ENCODE measurements at places on chromosomes 4 and X.

GRCh38 chr4:32117693-32118092 lies 1397.5 kb downstream of the PCDH7 start:
- no peak for DNase-seq

DNA sequence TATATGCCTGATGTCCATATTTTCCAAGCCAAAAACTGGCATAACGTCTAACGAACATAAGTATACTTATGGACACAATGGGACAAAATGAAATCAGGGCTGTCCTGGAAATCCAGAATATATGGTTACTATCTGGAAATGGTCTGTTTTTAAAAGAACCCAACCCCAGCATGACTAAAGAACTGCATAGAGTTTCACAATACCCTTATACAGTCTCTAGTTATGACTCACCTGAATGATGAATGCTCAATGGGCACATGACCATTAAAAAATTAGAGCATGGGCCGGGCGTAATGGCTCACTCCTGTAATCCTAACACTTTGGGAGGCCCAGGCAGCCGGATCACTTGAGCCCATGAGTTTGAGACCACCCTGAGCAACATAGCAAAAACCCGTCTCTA lies 31.8 kb downstream of the AMMECR1 start:
- peak; percentile 52 for DNase-seq

DNA sequence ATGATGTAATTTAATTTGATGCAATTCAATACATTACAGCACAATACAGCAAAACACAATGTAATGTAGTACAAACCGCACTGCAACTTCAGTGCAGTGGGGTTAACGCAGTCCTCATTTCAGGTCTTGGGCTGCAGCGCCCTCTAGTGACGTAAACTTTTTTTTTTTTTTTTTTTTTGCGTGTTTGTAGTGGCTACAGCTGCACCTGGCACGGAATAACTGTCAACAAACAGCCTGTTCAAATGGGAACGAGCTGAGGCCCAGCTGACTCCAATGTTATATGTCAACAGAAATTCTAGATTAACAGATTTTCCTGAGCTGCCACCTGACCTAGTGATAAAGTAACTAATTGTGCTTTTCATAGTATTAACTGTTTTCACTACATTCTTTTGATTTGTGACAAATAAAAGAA lies 33.5 kb upstream of the RASSF6 start:
- DNase-seq = no peak

DNA sequence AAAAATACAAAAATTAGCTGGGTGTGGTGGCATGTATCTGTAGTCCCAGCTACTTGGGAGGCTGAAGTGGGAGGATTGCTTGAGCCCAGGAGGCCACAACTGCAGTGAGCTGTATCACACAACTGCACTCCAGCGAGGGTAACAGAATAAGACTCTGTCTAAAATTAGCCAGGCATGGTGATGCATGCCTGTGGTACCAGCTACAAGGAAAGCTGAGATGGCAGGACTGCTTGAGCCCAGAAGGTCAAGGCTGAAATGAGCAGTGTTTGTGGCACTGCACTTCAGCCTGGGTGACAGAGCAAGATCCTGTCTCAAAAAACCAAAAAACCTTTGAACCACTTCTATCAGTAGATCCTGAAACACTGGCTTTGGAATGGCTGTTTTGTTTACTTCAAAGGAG lies 10.2 kb downstream of the GRSF1 start:
- no peak for DNase-seq

DNA sequence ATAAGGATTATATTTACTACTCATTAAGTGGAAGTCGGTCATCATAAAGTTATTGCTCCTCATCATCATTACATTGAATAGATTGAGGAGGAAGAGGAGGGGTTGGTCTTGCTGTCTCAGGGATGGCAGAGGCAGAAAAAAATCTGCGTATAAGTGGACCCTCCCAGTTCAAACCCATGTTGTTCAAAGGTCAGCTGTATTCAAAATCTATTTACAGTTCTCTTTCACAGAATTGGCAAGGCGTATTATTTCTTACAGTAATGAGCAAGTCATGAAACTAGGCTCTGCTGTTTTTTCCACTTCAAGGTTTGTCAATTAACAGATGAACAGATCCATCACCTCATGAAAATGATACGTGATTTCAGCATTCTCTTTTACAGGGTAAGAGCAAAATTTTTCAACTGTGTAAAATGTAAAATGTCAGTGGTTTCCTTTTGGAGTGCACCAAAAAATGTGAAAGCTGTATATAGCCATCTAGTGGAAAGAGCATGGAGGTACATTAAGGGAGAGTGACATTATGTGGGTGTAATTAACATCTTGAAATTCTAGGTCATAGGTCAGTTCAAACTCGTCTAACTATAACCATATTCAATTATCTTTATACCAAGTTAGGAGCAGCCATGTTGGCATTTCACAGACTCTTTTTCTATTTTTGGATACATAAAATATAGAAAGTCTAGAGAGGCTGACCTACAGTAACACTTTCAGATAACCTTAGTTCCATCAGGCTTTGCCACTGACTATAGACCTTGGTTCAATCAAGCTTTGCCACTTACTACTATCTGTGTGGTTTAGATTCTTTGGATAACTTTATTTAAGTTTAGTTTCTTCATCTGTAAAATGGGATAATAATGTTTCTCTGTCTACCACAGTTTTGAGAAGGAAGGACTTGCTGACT lies 30.1 kb downstream of the NEIL3 start:
- peak; percentile 52 for DNase-seq

GRCh38 chr4:183337833-183338232 lies 15.6 kb upstream of the CLDN24 start:
- no peak for DNase-seq

GRCh38 chr4:152640058-152640921 lies 39.5 kb downstream of the TMEM154 start:
- peak; percentile 21 for DNase-seq

DNA sequence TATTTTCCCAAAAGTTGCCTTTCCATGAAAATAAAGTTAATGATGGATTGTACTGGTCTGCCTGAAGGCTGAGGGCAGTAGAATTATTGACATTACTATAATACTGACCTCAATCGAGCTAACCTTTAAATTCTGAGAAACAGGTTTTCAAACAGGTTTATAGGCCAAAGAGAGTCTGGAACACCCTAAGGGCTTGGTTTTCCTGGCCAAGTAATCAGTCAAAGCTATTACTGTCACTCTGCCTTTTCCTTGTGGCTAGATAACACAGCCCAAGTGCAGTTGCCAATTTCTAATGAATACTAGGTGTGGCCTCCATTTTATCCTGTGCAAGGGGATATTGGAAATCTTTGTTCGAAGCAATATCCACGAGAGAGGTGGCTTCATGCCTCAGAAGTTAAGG lies 75.2 kb downstream of the INTS12 start:
- DNase-seq = no peak

DNA sequence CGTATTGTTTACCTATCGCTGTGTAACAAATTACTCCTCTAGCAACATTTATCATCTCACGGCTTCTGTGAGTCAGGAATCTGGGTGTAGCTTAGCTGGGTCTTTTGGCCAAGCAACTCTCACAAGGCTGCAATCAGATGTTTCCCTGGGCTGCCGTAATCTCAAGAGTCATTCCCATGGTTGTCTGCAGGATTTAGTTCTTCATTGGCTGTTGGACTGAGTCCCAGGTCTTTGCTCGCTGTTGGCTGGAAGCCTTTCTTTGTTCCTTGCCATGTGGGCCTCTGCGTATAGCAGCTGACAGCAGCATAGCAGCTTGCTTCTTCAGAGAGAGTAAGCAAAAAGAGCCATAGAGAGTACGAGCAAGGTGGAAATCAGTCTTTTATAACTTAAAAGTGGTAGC lies 16.8 kb downstream of the POLR2B start:
- DNase-seq = no peak

GRCh38 chrX:71541210-71542022 lies 8.5 kb downstream of the OGT start:
- DNase-seq = no peak

DNA sequence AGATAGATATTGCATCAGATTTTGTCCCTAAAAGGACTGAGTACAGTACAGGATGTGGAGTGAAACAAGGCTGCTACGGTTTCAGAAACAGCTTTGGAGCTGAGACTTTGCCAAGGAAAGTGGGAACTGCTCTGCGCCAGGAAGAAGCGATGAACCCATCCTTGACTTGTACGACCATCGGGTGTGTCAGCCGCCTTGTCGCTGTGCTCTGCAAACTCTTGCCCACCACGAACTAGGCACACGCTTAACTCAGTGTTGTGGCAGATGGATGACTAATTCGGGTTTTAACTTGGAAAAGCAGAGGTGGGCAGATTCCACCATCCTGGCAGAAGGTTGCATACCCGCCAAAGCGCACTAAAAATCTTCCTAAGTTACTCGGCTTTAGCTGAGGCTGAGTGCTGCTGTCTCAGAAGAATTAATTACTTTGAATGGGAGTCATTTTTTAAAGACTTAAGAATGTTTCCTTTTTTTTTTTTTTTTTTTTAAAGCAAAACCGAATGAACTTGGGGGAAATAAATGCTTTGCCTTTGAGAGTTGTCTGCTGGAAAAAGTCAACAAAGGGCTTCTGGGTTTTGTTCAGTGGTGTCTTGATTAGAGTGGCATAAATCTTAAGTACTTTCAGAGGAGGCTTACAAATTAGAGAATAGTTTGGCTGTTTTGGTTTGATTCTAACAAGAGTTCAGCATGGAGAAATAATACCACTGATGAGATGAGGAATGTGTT lies 69.5 kb downstream of the SHROOM2 start:
- no peak for DNase-seq

GRCh38 chr4:10034612-10035104 lies 13.4 kb upstream of the SLC2A9 start:
- DNase-seq = no peak

- DNase-seq = no peak
Observed at GRCh38 chrX:97850911-97851310, 967.2 kb downstream of the RPA4 start.

DNA sequence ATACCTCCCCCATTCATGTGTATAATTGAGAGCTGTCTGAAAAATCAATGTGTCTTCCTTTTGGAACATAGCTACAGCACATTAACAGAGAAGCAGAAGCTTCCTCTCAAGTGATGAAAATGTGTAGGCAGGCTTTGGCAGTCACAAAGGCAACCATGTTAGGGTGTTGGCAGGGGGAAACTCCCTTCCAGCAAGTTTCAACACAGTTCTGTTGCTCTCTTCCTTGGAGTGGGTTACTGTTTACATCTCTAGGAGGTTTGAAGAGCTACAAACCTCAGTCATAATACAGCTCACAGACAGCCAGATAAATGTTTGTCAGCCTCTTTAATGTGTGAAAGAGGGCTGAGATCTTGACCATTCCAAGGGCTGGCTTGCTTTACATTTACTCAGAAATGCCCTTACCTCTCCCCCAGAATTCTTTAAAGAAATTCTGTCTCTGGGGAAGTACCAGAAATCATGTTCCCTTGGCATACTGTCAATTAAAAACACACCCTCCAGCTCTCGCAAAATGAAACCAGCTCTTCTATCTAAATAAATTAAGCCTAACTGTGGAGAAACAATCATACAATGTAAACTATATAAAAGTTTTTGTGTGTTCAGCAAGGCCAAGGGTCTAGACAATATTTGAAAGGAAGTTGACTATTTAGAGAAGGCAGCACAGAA lies 18.9 kb downstream of the ZBTB33 start:
- DNase-seq = no peak

GRCh38 chr4:53005149-53005546 lies 143.0 kb downstream of the RASL11B start:
- no peak for DNase-seq

GRCh38 chr4:124686279-124686678 lies 26.3 kb downstream of the ANKRD50 start:
- DNase-seq = no peak

- DNase-seq = no peak
Observed at GRCh38 chrX:119155416-119156035, 27.9 kb upstream of the KIAA1210 start.

DNA sequence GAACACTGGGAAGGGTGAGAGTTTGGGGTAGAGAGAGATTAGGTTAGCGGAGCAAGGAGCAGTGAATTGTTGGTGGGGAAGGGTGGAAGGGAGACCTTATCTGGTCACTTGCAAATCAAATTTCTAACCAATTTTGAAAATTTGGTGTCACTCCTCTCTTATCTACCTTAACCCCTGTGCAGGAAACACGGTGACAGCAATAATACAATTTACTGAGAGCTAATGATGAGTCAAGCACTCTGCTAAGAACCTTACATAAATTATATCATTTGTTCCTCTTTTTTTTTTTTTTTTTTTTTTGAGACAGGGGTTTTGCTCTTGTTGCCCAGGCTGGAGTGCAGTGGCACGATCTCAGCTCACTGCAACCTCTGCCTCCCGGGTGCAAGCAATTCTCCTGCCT lies 116.4 kb downstream of the C4orf51 start:
- no peak for DNase-seq

GRCh38 chr4:16092682-16093319 lies 9.0 kb upstream of the PROM1 start:
- no peak for DNase-seq

DNA sequence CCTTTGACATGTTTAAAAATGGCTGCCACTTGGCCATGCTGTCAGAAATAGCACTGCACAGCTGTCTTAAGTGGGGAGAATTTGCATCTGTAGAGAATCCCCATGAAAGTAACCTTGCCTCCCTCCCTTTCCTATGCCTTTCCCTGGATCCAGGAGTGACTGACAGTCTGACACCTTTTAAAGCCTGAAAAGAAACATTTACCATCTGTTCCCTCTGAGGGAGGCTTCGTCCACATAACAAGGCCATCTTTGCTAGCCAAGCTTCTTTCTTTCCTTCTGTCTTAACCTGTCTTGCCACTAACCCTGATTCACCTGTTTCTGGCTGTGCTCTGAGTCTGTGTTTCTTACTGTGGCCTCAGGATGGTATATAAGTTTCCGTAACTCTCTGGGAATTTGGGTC lies 21.3 kb upstream of the AADAT start:
- no peak for DNase-seq

DNA sequence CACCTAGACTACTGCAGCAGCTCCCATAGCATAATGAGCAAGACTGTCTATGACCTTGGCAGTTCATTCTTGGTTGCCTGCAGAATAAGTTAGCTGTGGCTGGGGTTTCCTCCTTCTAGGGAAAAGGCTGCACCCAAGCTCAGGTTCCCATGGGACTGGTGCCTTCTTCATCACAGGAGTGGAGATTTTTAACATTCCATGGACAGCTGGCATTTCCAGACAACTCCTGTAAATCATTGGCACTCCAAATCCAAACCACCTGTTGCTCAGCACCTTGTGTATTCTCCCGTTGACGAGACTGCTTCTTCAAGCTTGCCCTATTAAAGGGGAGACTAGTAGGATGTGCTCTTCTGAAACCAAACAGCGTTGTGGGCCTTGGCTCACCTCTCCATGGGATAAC lies 7.8 kb upstream of the NUP54 start:
- DNase-seq = no peak

Measured in NCI-H460 (cell line).